ENCODE measurements at places on chromosomes 6 and 20. TPM values are rescaled to one million over a fixed set of nuclear protein-coding genes. Genes with fewer than 3 reads are reported as not detected.

CLPSL1 gene
- total RNA-seq = not detected

HIVEP2 gene
- total RNA-seq = 8.8 TPM

PNRC1 gene
- total RNA-seq = 25.0 TPM

GFOD1 gene
- 8.4 TPM for total RNA-seq

PROKR2 gene
- not detected for total RNA-seq

SAMD10 gene
- total RNA-seq = 3.0 TPM

GID8 gene
- 28.0 TPM for total RNA-seq

CENPW gene
- total RNA-seq = 6.4 TPM

HLA-DOB gene
- 1.7 TPM for total RNA-seq

NNAT gene
- total RNA-seq = 0.30 TPM

CGA gene
- not detected for total RNA-seq

OLIG3 gene
- total RNA-seq = not detected

TENT5A gene
- total RNA-seq = 1.1 TPM

RAB32 gene
- 132 TPM for total RNA-seq

BMP2 gene
- total RNA-seq = 5.6 TPM

SIM1 gene
- total RNA-seq = not detected

GPX6 gene
- total RNA-seq = not detected

RAE1 gene
- total RNA-seq = 46.7 TPM

OOEP gene
- 0.11 TPM for total RNA-seq

Measured in hair follicular keratinocyte (primary cell).